ENCODE measurements at places on chromosomes 3 and 15. TPM values are rescaled to one million over a fixed set of nuclear protein-coding genes. Genes with fewer than 3 reads are reported as not detected.

DNA sequence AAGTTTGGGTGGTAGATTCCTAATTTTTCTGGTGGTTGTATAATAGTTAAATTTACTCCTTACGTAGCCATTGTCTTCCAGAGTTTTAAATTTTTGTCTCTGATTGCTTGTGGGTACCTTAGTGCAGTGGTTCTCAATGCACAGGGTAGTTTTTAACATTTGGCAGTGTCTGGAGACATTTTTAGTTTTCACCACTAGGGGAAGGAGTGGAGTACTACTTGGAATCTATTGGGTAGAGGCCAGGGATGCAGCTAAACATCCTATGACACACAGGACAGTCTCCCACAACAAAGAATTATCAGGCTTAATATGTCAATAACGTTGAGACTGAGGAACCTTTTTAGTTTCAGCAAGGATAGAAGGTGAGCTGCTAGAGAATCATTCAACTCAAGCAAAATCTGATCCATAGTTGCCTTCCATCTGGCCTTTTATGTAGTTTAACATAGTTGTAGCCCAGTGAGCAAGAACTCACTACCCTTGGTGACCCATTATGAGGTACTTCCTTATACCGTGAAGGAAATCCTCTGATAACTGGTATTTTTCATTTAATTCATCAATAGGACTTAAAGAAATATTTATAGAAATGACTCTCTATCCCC lies 8.6 kb upstream of the STX19 start:
- no peaks in the 10 kb centered on the region for H3K27me3 ChIP-seq
- H3K4me1 ChIP-seq, result no peaks in the 10 kb centered on the region
- H3K36me3 ChIP-seq, result no peaks in the 10 kb centered on the region

DNA sequence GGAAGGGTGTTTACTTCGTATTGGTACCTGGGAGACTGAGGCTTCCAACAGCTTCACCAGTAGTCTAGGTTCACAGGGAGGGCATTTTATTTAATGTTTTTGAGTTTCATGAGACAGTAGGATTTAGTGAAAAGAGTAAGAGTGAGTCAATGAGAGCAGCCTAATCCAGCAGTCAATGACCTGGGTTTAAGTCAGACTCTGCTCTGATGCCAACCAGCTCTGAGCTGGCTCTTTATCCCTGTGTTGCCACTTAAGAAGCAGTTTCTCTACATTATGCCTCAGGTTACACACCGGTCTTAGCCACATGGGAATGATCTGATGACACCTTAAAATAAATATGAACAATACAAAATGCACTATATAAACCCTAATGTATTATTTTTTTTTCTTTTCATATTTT lies 59.4 kb upstream of the KCNMB2 start:
- DNase-seq, result no peak
- H3K36me3 ChIP-seq, result no peaks in the 10 kb centered on the region
- H3K4me1 ChIP-seq, result no peaks in the 10 kb centered on the region

DNA sequence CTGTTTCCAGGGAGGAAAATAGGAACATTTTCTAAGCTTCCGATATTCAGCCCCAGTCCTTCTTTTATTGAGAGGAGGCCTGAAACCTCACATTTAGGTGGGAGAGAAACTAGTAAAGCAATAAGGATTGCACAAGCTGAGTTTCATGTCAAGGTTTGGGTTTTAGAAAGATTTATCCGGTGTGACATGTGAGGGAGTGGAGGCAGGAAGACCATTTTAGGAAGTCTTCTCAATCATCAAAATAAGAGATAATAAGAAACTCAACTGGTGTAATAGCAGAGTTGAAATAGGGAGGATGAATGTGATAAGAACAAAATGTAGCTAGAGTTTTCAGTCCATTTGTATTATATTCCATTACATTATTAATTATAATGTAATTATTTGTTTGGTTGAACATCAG lies 27.7 kb upstream of the CLDN16 start:
- H3K36me3 ChIP-seq, result no peaks in the 10 kb centered on the region
- no peak overlapping the region for H3K4me3 ChIP-seq
- no peak for DNase-seq
- no peaks in the 10 kb centered on the region for H3K4me1 ChIP-seq
- no peak overlapping the region for H3K27ac ChIP-seq

- no peaks in the 10 kb centered on the region for H3K4me1 ChIP-seq
- H3K36me3 ChIP-seq, result no peaks in the 10 kb centered on the region
- no peaks in the 10 kb centered on the region for H3K27me3 ChIP-seq
Measured at GRCh38 chr3:22746221-22746620, 456.9 kb upstream of the UBE2E2 start.

- no peaks in the 10 kb centered on the region for H3K36me3 ChIP-seq
- H3K4me3 ChIP-seq, result no peak overlapping the region
- no peak overlapping the region for H3K27ac ChIP-seq
- H3K4me1 ChIP-seq, result no peaks in the 10 kb centered on the region
Measured at GRCh38 chr15:42011074-42011473, 9.8 kb downstream of the PLA2G4E start.

GRCh38 chr15:60917461-60918145 lies 311.5 kb downstream of the RORA start:
- no peak for DNase-seq
- H3K4me1 ChIP-seq, result no peaks in the 10 kb centered on the region
- no peaks in the 10 kb centered on the region for H3K27me3 ChIP-seq
- peak overlapping the region; percentile 70 for H3K27ac ChIP-seq
- H3K4me3 ChIP-seq, result no peak overlapping the region

GRCh38 chr3:161552984-161553560 lies 56.5 kb downstream of the OTOL1 start:
- H3K4me3 ChIP-seq, result no peak overlapping the region
- H3K27ac ChIP-seq, result no peak overlapping the region
- H3K27me3 ChIP-seq, result no peaks in the 10 kb centered on the region
- H3K36me3 ChIP-seq, result no peaks in the 10 kb centered on the region

DNA sequence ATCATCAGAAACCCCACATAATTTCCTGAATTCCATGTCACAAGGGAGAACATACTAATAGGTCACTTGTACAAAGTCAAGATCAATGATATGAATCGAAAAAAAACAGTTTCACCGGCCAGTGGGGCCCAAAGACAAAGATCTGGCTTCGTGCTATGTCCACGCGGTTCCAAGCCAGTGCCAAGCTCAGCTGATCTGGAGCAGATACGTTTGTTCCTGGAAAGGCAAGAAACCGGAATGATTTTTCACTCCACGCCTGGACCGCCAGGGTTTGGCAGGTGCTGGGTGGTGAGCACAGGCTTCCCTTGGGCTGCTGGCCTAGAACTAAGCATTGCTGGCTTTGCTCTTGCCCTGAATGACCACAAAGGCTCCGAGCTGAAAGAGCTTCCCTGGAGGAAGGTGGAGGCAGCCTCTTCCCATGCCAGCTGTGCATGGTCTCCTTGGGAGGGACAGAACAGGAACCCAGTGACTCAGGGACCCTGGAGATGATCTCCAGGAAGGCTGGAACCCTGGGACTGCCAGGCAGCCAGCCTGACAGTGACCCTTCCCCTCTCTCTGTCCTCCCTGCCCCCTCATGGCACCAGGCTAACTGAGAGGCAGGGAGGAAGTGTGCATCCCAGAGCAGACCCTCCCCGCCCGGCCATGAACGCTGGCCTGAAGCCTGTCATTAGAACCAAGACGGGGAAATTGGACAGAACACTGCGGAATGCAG lies 40.9 kb downstream of the TRPM1 start:
- DNase-seq, result no peak
- H3K36me3 ChIP-seq, result no peaks in the 10 kb centered on the region
- no peak overlapping the region for H3K27ac ChIP-seq
- no peaks in the 10 kb centered on the region for H3K4me1 ChIP-seq
- H3K27me3 ChIP-seq, result no peaks in the 10 kb centered on the region

DNA sequence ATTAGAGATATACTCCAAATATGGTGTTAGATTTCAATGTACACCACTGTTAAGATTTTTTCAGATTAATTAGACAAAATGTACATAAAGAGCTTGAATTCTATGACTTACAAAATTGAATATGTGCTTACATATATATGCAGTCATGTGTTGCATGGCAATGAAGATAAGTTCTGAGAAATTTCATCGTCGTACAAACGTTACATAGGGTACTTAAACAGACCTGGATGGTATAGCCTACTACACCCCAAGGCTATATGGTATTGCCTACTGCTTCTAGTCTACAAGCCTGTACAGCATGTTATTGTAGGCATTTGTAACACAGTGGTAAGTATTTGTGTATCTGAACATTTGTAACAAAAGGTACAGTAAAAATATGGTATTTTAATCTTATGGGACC lies 9.3 kb downstream of the IL16 start:
- no peak for DNase-seq
- no peak overlapping the region for H3K27ac ChIP-seq
- no peak overlapping the region for H3K4me3 ChIP-seq
- H3K27me3 ChIP-seq, result no peaks in the 10 kb centered on the region
- no peaks in the 10 kb centered on the region for H3K4me1 ChIP-seq

- no peaks in the 10 kb centered on the region for H3K4me1 ChIP-seq
- no peak for DNase-seq
- H3K36me3 ChIP-seq, result no peaks in the 10 kb centered on the region
Measured at GRCh38 chr3:106380232-106380631, 511.4 kb upstream of the CBLB start.

- no peak for DNase-seq
- no peaks in the 10 kb centered on the region for H3K27me3 ChIP-seq
- no peak overlapping the region for H3K27ac ChIP-seq
- H3K4me3 ChIP-seq, result no peak overlapping the region
- H3K36me3 ChIP-seq, result no peaks in the 10 kb centered on the region
- H3K4me1 ChIP-seq, result no peaks in the 10 kb centered on the region
Measured at GRCh38 chr3:31291818-31292217, 240.9 kb upstream of the STT3B start.

DNA sequence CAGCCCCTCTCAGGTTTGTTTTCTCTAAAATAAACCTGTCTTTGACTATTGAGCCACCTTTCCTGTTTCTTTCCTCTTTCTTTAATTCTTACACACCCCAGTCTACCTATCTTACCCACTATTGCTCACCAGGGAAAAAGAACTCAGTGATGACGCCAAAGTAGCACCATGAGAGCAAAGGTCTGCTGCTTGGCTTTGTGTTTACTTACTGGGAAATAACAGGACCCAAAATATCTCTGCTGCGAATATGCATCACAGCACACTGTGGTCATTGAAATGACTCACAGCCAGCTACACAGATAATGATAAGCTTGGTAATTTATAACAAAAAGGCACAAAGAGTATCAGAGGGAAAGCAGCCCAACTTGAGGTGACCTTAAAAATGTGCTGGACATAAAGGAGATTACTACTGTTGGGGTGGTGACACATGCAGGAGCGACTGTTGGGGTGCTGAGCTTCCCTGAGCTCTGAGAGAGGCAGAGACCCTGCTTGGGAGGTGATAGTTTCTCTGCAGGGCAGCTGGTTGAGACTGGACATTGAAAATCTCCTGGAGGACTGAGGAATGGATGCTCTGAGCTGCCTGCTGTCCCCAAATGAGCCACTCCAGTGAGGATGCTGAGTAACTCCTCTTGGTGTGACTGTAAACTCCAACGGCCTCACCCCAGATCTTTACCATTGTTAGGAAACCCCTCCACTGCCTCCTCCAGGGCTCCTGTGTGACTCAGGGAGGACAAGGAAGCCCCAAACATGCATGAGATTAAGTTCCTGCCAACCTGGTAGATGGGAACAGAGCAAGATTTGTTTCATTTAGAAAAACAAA lies 14.5 kb downstream of the EFCAB12 start:
- H3K36me3 ChIP-seq, result no peaks in the 10 kb centered on the region
- H3K4me3 ChIP-seq, result no peak overlapping the region
- DNase-seq, result no peak
- no peaks in the 10 kb centered on the region for H3K4me1 ChIP-seq

GRCh38 chr3:19881036-19881435 lies 53.0 kb downstream of the EFHB start:
- no peak for DNase-seq
- H3K4me3 ChIP-seq, result no peak overlapping the region
- H3K4me1 ChIP-seq, result no peaks in the 10 kb centered on the region
- H3K27me3 ChIP-seq, result no peaks in the 10 kb centered on the region
- H3K36me3 ChIP-seq, result no peaks in the 10 kb centered on the region

DNA sequence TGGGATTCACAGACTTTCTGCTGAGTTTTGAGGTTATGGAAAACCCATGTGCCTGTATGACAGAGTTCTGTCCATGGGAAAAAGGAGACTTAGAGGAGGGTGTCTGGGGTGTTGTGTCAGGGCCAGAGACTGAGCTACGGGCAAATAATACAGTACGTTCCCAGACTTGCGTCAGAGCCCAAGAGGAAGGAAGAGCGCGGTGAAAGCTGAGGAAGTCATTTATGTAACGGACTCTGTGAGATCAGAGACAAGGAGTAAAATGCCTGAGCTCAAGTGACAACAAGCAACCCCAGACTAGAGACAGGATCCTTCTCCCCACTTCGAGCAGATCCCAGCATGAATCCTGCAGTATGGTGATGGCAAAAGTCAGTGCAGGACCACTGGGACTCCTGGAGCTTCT lies 368.6 kb upstream of the MCTP2 start:
- H3K27me3 ChIP-seq, result no peaks in the 10 kb centered on the region
- H3K36me3 ChIP-seq, result no peaks in the 10 kb centered on the region
- H3K4me3 ChIP-seq, result no peak overlapping the region
- H3K27ac ChIP-seq, result no peak overlapping the region
- no peak for DNase-seq

ZNF445 gene
- 18.6 TPM for total RNA-seq

MESP2 gene
- not detected for total RNA-seq

EOGT gene
- total RNA-seq, result 134 TPM

Data from aorta (tissue), 5 donors.